ENCODE measurements at places on chromosomes 1 and 21. TPM values are rescaled to one million over a fixed set of nuclear protein-coding genes. Genes with fewer than 3 reads are reported as not detected.

DNA sequence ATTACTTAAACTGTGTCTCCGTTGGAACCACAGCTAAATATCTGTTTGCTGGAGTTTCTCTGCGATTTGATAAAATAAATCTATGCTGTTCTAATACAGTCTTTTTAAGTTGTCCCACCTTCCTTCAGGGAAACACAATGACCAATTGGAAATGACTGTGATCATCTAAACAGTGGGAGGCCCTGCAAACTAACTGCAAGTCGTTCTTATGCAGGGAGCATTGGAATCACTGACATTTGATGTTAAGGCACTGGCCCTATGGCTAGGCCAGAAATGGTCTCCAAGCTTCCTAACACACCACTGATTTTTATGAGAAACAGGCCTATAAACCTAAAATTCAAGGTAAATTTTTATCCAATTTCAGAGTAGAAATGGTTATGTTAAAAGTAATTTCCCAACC, 645.2 kb downstream of the LMO4 start:
- DNase-seq = no peak

GRCh38 chr21:17461582-17461981, 51.3 kb upstream of the CXADR start:
- DNase-seq = no peak

- DNase-seq = no peak
These were observed 185.8 kb downstream of the MRPL39 start for GRCh38 chr21:25421321-25422028.

GRCh38 chr1:161106431-161106830, 8.3 kb downstream of the KLHDC9 start:
- DNase-seq = no peak

DNA sequence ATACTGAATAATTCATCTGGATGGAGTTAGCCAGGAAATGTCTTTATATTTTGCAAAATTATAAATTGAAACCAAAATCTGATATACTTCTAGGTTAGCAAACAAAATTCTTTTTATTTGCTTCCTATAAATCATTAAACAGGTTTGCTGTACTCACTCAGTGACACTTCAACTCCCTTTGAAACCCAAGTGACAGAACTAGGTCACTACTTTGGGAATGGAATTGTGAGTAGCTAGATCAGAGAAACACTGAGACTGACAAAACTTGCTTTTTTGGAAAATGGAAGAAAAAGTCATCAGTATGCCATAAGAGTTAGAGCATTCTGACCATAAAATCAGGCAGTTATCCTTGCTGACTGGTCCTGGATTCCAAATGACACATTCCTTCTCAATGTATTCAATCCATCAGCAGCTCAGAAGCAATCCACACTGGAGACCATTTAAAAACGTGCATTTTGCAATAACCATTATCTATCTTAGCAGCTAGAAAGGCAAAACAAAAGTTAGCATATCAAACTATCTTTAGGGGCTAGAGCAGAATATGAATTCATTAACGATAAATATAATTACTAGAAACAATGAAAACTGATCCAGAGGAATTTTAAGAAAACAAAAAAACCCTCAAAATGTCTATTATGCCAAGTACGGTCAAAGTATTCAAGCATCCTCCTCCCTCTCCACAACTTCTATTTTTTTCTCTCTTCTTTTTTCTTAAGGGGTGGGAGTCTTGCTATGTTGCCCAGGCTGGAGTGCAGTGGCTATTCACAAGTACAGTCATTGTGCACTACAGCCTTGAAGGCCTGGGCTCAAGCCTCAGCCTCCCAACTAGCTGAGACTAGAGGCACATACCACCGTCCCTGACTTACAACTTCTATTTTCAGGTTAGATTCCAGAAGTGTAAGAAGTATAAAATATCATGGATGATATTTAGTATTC, 60.1 kb downstream of the HNRNPR start:
- no peak for DNase-seq

- DNase-seq = no peak
These were observed 17.1 kb downstream of the TEX35 start for GRCh38 chr1:178530037-178530402.

GRCh38 chr1:235946571-235946981, 79.9 kb upstream of the LYST start:
- no peak for DNase-seq

Gene MTARC1
- polyA plus RNA-seq = 0.72 TPM

Gene OLIG2
- not detected for polyA plus RNA-seq

Gene HFM1
- polyA plus RNA-seq = not detected

Measured in BJ (cell line).